ENCODE measurements at places on chromosomes 6 and 20.

- no peak for DNase-seq
Measured at GRCh38 chr6:34036357-34037069, 109.4 kb downstream of the GRM4 start.

- DNase-seq: no peak
Measured at GRCh38 chr20:50353289-50353961, 156.8 kb upstream of the PTPN1 start.

DNA sequence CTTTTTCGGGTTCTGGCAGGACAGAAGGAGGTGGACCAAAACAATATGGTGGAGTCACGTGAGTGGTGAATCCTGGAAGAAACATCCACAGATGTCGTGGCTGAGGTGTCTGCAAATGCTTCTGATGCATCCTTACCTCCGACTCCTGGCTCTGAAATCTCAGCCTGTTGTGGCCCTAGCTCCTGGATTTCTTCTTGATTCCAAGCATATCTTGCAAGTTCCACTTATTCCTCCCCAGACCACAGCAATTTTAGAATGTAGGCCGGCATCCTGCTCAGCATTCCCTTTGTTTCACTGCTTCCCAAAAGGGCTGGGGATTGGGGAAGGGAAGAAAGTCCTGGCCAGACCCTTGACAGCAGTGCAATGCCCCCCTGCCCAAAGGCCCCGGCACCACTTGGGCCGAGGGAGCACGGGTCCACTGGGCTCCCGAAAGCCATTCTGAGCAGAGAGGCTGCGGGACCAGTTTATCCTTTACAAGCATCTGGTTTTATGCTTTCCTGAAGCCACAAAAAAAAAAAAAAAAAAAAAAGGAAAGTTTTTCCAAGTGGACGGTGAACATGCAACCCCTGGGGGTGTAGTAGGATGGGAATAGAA, 200.9 kb upstream of the RNF24 start:
- DNase-seq: no peak

DNA sequence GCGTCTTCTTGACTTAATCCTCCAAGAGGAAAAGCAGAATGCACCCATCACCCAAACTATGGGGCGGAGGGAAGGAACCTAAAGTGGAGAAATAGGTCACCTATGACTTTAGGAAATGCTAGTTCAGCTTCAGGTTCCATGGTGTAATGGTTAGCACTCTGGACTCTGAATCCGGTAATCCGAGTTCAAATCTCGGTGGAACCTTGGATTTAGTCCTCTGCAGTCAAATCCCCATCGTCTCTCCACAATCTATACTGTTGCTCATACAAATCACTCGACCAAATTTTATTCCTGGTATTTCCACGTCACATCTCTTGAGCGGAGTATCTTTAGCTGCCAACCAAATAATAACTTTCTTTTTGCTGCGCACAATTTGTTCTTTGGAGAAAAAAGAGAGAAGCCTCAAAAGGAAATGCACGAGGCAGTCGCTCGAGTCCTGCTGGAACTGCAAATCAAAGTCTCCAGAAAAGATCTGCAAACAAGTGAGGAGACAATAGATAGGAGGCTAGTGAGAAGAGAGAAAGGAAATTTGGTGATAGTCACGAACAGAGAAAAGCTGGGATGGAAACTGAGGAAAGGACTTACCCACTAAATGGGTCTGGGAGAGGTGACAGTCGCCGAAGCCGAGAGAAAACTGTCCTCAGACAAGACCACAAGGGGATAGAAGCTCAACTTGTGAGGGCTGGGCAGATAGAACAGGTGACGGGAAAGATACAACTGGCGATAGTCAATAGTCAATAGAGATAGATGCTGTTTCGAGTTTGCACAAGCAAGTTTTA, 16.6 kb downstream of the POM121L2 start:
- DNase-seq: no peak

DNA sequence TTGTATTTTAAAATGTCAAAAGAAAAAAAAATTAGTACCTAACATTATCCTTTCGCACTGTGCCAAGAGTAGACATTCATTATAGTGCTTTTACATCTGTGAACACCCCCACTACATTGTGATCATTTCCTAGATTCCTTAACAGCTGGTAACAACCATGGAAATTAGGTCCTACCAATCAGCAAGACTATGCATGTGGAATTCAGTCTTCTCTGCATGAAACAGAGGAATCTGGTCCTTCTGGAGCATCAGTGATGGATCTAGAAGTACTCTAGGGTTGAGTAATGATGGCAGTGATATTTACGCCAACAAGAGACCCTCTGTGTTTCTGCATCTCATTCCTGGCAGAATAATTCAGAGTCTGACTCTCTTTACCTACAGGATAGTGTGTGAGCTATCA, 9.4 kb downstream of the OR12D1 start:
- no peak for DNase-seq

DNA sequence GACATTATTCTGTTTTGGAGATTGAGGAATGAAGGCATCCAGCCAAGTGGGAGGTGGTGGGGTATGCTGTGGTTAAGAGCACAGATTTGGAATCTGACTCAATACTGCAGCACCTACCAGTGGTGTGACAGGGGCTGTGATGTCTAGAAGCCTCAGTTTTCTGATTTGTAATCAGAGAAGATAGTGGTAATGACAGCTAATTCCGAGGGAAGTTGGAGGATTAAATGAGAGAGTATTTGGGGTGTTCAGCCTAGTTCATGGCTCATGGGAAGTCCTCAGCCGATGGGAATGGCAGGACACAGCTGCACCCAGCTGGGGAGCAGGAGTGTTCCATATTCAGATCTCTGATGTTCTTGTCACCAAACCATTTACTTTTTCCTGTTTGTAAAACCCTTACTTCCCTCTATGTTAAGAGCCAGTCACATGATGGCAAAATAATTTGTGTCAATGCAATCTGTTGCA, 9.3 kb downstream of the SLC9A8 start:
- no peak for DNase-seq

- peak; percentile 54 for DNase-seq
Measured at GRCh38 chr20:53609491-53610445, 16.1 kb upstream of the ZNF217 start.

- DNase-seq: no peak
Measured at GRCh38 chr6:160022101-160022500, 53.2 kb downstream of the IGF2R start.

- DNase-seq: no peak
Measured at GRCh38 chr6:138031850-138032249, 75.4 kb downstream of the PERP start.

GRCh38 chr20:11230999-11231398, 557.2 kb upstream of the JAG1 start:
- DNase-seq: no peak

DNA sequence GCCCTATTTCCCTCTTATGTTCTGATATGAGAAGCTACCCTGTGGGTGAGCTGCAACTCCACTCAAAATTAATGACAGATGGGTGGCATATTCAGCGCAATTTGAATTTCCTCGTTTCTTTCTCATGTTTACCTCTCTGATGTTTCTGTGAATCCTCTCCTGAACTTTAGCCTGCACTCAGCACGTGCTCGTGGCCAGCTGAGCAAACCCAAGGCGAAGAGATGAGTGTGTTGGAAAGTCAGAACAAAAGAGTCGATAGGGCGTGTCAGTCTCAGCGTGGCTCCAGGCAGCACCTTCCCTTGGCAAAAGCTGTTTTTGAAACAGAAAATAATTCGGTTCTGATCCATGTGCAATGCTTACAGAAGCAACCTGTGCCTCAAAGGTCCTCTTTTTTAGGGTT, 226.1 kb upstream of the GMDS start:
- DNase-seq: no peak

GRCh38 chr6:38114976-38115625, 295.6 kb downstream of the ZFAND3 start:
- DNase-seq: no peak

DNA sequence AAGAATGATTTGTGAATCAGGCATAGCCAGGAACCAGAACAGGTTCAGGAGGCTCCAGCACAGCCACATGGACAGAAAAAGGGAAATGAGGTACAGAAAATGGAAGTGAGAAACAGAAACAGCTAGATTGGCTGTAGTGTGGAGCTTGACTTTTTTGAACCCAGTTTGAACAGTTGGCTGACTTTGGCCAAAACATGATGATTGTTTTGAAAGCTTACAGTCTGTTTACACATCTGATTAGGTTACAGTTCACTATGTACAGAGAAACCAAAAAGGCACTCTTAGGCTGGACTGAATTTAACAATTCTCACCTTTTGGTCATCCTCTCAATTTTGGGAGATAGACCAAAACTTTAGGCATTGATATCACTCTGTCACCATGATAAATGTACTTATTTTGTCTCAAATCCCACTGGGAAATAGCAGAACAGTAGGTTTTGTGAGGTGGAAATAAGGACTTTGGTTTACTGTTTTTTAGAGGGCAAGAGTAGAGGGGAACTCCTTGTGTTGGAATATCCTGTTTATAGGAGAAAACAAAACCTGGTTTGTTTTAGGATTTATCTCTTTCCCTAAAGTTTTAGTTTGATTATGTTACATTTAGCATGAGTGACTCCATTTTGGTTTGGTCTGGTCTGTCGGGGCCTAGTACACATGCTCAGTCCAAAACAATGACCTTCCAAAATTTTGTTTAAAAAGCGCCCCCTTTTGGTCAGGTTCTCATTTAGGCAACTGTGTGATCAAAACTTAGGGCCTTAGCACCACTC, 123.1 kb downstream of the OLIG3 start:
- DNase-seq: no peak

- DNase-seq: no peak
Measured at GRCh38 chr20:8389381-8390036, 257.4 kb downstream of the PLCB1 start.

- no peak for DNase-seq
Measured at GRCh38 chr20:32582659-32583580, 2.2 kb downstream of the NOL4L start.

- no peak for DNase-seq
Measured at GRCh38 chr6:4664117-4664626, 112.0 kb upstream of the CDYL start.

- DNase-seq: no peak
Measured at GRCh38 chr6:21246075-21246474, 347.5 kb upstream of the SOX4 start.

DNA sequence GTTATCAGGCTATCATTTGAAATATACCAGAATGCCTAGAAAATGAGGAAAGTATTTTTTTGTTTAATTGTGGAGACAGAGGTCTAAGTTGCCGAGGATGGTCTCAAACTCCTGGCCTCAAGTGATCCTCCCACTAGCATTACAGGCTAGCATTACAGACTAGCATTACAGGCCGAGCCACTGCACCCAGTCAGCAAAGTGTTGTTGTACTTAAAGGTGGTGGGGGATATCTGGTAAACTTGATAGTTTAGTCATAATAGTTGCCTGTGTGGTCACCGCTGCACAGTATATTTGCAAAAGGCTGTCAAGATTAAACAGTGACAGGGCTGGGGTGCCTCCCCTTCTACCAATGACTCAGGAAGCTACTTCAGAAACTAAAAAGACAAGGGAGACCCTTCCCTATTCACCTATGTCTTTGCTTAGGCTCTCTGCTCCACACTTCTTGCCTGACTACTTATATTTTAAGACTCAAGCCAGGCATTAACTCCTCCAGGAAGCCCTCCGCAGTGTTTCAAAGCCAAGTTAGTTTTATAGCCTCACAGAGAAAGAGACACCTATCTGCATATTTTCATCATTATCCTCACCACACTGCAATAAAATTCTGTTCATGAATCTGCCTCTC, 3.1 kb upstream of the AKIRIN2 start:
- no peak for DNase-seq

GRCh38 chr6:39515471-39515870, 193.0 kb upstream of the KCNK16 start:
- no peak for DNase-seq

- DNase-seq: no peak
Measured at GRCh38 chr6:169575365-169575764, 126.5 kb downstream of the WDR27 start.

DNA sequence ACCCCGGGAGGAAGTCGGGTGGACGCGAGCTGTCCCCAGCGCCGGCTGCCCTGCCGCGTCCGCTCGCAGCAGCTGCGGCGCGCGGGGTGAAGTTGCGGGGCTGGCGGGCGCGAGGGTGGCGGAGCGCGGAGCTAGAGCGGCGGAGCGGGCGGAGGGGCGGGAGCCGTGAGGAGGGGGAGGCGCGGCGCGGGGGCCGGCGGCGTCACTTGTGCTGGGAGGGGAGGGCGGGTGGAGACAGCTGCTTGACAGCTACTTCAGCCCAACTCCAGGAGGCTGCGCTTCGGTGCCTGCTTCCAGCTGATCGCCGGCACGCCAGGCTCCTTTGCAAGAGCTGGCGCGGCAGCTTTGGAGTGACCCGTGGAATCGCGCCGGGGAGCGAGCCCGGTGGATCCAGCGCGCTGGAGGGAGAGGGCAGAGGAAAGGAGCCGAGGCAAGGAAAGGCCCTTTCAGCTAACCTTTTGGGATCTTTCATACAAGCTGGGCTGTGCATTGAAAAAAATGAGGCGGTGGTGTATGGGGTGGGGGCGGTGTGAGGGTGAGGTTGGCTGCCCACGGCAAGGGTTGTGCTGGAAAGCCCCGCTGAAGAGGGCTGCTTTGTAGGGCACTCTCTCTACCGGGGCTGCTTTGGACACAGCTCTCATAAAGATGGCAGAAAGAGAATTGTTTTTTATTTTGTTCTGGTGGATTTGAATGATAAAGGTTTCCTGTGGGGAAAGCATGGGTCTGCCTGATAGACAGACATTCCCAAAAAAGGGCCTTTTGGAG, 24.6 kb downstream of the RIPOR2 start:
- DNase-seq: no peak

DNA sequence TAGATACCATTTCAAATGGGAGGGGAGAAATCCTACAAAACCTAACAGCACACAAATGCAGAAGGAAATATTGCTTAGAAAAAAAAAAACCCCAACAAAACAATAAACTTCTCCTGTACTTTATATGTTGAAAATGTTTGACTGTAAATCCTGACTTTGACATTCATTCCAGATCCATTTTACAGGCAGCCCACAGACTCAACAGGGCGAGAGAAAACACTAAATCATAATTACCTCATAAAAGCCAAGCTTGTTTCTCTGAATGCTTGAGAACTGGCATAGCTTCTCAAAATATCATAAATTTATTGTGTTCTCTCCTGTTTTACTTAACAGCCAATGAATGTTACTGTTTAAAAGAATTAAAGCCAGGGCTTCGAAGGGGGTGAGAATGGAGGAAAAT, 273.2 kb downstream of the CD83 start:
- no peak for DNase-seq

- no peak for DNase-seq
Measured at GRCh38 chr6:166633732-166634535, 6.9 kb upstream of the RPS6KA2 start.

DNA sequence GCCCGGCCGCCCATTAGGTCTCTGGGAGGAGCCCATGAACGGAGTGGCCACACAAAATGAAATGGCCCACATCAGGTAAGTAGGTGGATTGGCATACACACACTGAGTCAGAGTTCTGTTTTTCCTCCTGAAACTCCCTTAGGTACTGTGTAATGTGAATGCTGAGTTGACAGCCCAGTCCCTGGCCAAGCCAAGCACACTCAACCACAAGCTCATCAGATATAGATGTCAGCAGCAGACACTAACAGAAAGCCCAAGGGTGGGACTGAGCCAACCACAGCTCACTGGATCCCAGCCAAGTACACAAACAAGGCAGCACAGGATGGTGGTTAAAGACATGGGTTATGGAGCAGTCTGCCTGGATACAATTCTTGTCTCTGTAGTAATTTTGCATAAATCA, 403.4 kb downstream of the GJA1 start:
- DNase-seq: no peak
